ENCODE measurements at places on chromosomes 4 and X. TPM values are rescaled to one million over a fixed set of nuclear protein-coding genes. Genes with fewer than 3 reads are reported as not detected.

CTAG2 gene
- total RNA-seq, result not detected

FANCB gene
- total RNA-seq, result 6.0 TPM

DNA sequence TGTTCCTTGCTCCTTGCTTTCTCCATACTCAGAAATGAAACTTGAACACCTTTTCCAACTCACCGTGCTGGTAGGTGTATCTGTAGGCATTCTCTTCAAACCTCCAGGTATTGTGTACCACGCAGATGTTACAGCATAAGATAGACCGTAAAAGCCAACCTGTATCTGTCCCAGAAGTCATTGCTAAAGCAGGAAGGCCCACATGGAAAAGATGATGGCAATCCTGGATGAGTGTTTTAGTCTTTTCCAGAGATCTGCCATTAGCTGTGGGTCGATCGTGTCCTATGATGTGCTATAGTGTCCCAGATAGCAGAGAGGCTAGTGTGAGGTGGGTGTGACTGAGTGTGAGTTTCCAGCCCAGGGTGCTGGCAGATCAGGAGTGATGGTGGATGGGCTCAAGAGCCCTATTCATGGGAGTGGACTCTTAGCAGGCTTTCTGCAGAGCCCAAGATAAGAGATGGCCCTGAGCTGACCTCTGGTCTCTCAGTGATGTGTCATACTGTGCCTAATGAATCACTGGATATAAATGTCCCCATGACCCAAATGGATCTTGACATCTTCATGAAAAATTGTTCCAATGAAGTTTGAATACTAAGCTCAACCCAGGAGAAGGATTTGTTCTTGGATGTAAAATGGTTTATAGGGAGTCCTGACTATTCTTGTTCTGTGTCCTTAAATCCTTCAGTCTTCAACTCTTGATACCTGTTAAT lies 69.1 kb upstream of the WDR1 start:
- no peak for DNase-seq

DNA sequence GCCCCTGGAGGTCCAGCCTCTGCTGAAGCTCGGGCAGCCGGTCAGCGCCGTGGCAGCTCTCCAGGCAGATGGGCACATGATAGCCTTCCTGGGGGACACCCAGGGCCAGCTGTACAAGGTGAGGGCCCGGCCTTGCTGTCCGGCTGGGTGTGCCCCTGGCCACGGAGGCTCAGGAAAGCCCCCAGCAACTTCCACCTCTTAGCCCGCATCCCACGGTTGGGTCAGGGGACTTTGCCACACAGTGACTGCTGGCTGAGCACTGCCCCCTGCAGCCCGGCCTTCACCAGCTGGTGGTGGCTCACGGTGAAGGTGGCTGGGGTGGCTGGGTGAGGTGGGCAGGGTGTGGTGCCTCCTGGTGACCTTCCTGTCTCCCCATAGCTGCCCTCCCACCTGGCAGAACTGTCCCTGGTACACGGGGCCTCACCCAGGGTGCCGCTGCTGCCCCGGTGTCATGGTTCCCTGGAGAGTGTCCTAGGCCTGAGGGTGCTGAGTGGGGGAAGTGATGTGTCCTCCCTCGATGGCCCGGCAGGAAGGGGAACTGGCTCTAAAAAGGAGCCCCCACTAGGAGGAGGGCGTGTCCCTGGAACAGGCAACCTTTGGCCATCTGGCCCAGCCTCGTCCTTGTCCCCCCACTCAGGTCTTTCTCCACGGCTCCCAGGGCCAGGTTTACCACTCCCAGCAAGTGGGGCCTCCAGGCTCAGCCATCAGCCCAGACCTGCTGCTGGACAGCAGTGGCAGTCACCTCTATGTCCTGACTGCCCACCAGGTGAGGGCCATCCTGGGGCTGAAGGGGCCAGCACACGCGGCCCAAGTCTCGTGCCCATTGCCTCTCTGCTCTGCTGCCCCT lies 4.5 kb downstream of the PLXNB3 start:
- no peak for DNase-seq

GRCh38 chr4:185680617-185681016 lies 131.4 kb downstream of the SORBS2 start:
- no peak for DNase-seq

GRCh38 chrX:110188701-110189558 lies 129.0 kb downstream of the AMMECR1 start:
- DNase-seq, result no peak

- no peak for DNase-seq
These were observed 167.6 kb downstream of the GC start for GRCh38 chr4:71616168-71616811.

LDOC1 gene
- total RNA-seq, result 5.2 TPM

N4BP2 gene
- total RNA-seq, result 22.4 TPM

GRCh38 chr4:184632842-184633241 lies 16.4 kb downstream of the CASP3 start:
- DNase-seq, result no peak

DOCK11 gene
- 130 TPM for total RNA-seq

DNA sequence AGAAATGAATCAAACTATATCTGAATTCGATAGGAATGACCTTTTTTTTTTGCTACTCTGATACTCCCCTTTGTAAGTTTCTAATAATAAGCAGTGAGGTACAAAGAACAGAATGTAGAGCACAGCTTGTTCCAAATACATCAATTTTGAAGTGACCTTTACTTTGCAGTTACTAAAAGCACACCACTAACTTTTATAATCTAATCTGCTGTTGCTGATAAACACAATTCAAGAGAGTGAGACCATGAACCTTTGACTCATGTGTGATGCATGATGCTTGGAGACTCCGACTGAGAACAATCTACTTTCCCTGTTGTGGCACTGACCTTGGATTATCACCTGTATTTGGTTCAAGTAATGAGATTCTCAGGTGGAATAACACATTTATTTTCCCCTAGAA lies 91.6 kb upstream of the GNPDA2 start:
- no peak for DNase-seq

GRCh38 chr4:11287055-11287454 lies 141.6 kb downstream of the HS3ST1 start:
- DNase-seq, result no peak

DNA sequence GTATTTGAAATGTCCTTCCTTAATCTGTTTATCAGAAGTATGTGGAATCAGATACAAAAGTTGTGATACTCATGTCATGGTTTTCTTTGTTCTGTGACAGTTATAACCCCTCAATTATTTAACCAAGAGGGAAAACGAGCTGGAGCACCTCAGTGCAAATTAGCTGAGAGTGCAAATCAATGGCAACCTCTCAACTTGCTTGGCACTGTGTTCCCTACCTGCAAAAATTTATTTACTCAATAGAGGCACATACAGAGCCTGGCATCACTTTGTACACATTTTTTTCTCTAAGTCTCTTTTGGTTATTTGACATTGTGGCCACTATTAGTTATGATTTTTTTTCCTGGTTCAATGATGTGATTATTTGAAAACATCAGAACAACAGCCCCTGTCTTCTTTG lies 186.2 kb downstream of the STIM2 start:
- DNase-seq, result no peak

DNA sequence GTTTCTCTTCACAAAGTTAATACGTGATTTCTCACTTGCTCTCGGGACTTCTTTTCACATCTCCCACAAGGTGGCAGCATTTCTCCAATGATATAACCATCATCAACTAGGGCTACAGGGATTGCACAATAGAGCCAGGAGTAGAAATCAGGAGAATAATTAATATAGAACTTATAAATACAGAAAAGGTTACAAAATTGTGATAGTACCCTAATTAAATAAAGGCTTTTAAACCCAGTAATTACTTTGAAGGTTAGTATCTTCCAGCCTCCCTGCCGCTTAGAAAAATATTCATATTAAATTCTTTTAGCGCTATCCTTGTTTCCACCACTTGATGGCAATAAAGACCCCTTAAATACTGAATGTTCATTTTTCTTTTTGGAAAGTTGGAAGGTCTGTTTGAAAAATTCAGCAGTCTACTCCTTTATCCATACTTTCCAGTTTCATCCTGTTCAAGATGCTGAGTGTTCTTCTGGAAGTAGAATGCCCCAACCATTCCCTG lies 65.8 kb downstream of the RASGEF1B start:
- peak; percentile 87 for DNase-seq

ELF2 gene
- total RNA-seq, result 114 TPM

DNA sequence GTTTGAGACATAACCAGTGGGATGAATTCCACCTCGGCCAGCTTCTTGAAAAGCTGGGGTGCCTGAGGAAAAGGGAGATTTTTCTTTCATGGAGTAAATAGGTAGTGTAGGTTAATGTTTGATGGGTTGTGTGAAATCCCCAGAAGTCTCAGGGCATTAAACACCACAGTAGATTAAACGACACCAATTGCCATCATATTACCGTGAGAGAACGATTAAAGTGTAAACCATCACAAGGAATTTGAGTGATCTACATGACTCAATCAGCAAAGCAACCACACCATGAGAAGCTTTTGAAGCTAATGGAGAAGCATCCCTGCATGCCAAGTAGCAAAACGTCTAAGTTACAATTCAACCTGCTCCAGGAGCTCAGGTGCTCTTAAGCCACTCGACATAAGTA lies 322.5 kb upstream of the GATB start:
- no peak for DNase-seq

DNA sequence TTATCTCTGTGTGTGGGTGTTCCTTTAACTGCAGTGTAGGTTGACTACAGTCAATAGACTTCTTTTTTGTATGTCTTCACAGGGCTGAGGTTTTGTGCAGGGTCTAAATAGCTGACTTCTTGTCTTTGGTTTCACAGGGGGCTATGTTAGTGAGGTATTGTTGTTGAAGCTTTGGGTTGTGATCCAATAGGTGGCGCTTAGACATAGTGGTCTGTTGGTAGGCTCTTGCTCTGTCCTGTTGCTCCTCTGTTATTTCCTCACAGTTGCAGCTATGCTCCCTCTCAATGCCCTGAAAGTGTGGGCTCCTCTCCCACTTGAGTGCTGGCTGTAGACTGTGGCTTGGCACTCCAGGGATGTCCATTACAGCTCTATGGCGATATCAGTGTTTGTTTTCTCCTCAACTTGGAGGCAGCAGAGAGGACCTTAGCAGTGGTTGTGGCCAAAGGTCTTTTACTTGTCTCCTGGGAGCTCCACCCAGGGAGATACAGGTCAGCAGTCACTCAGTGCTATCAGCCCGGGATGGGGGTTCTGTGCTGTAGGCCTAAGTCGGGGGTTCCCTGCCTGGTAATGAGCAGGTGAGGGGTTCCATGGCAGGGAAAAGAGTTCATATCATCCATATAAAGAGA lies 14.0 kb downstream of the POF1B start:
- no peak for DNase-seq
